Placental pericyte (primary cell): ENCODE measurements at places on chromosomes 3 and 15. TPM values are rescaled to one million over a fixed set of nuclear protein-coding genes. Genes with fewer than 3 reads are reported as not detected.

BLM gene
- total RNA-seq, result 0.44 and 17.0 TPM in 2 replicates

CHSY1 gene
- 52.1 and 104 TPM in 2 replicates for total RNA-seq

FEZF2 gene
- total RNA-seq, result not detected in 2 replicates

BCL2A1 gene
- total RNA-seq, result 0.44 and 1.3 TPM in 2 replicates

LIPC gene
- total RNA-seq, result 0.29 and 0.88 TPM in 2 replicates

C3orf49 gene
- not detected in 2 replicates for total RNA-seq

SMCO1 gene
- not detected in 2 replicates for total RNA-seq

DCLK3 gene
- 0.14 TPM in 1 of 2 replicates, not detected in the other for total RNA-seq

MYLK gene
- total RNA-seq, result 170 and 233 TPM in 2 replicates

IL17RD gene
- 0.44 and 0.72 TPM in 2 replicates for total RNA-seq

PLSCR2 gene
- not detected in 2 replicates for total RNA-seq

NECTIN3 gene
- 54.5 and 163 TPM in 2 replicates for total RNA-seq

HHATL gene
- total RNA-seq, result not detected in 2 replicates

AADACL2 gene
- total RNA-seq, result not detected in 2 replicates

TM4SF1 gene
- total RNA-seq, result 44.9 and 282 TPM in 2 replicates

LMAN1L gene
- total RNA-seq, result under 0.01 TPM in 1 of 2 replicates, not detected in the other

SNAP23 gene
- 93.2 and 95.9 TPM in 2 replicates for total RNA-seq

ABI3BP gene
- 1.4 and 5.9 TPM in 2 replicates for total RNA-seq

TERC gene
- total RNA-seq, result 327 and 718 TPM in 2 replicates

EOMES gene
- total RNA-seq, result not detected in 2 replicates

CFAP100 gene
- not detected in 2 replicates for total RNA-seq

TMEM212 gene
- not detected in 2 replicates for total RNA-seq

SERPINI2 gene
- total RNA-seq, result not detected in 2 replicates

CHRM5 gene
- under 0.01 TPM in 1 of 2 replicates, not detected in the other for total RNA-seq

HRG gene
- not detected in 2 replicates for total RNA-seq

PLA2G4E gene
- not detected in 2 replicates for total RNA-seq

PRKCD gene
- 4.2 and 4.4 TPM in 2 replicates for total RNA-seq

TM4SF18 gene
- total RNA-seq, result 1.3 TPM in 1 of 2 replicates, not detected in the other

ANKRD63 gene
- total RNA-seq, result not detected in 2 replicates

GOLGA6L4 gene
- 0.66 and 1.1 TPM in 2 replicates for total RNA-seq

FNDC3B gene
- 280 and 435 TPM in 2 replicates for total RNA-seq

LARP6 gene
- total RNA-seq, result 40.5 and 211 TPM in 2 replicates

PPP1R14D gene
- not detected in 2 replicates for total RNA-seq

PROS1 gene
- total RNA-seq, result 6.2 and 12.3 TPM in 2 replicates

TMEM202 gene
- total RNA-seq, result not detected in 2 replicates

CRYGS gene
- 1.3 TPM in 2 replicates for total RNA-seq

CNTN4 gene
- 2.6 and 4.0 TPM in 2 replicates for total RNA-seq

CHRNA7 gene
- under 0.01 and 0.22 TPM in 2 replicates for total RNA-seq

CHRFAM7A gene
- total RNA-seq, result 0.22 TPM in 1 of 2 replicates, not detected in the other

SNAPC5 gene
- total RNA-seq, result 13.5 and 20.6 TPM in 2 replicates

RAD18 gene
- 4.2 and 21.0 TPM in 2 replicates for total RNA-seq

MKRN3 gene
- total RNA-seq, result 3.9 and 5.2 TPM in 2 replicates

RGMA gene
- not detected in 2 replicates for total RNA-seq

ISG20 gene
- 2.6 and 5.0 TPM in 2 replicates for total RNA-seq

APOD gene
- total RNA-seq, result 1.3 and 2.0 TPM in 2 replicates

P2RY12 gene
- not detected in 2 replicates for total RNA-seq

OR5K2 gene
- not detected in 2 replicates for total RNA-seq

SIDT1 gene
- total RNA-seq, result not detected in 2 replicates

CASR gene
- total RNA-seq, result not detected in 2 replicates

PFKFB4 gene
- total RNA-seq, result 7.9 and 45.8 TPM in 2 replicates

COL7A1 gene
- total RNA-seq, result 23.6 and 259 TPM in 2 replicates

MASP1 gene
- total RNA-seq, result 71.7 and 214 TPM in 2 replicates

FBXW12 gene
- not detected in 2 replicates for total RNA-seq

RBP2 gene
- not detected in 2 replicates for total RNA-seq
